Lower leg skin (tissue), 4 donors: ENCODE measurements at places on chromosomes 2 and 18.

- no peak for DNase-seq
Observed at GRCh38 chr18:24656551-24657443, 196.4 kb downstream of the HRH4 start.

GRCh38 chr2:31998731-31999383, 12.0 kb downstream of the MEMO1 start:
- no peak for DNase-seq

- no peak for DNase-seq
Observed at GRCh38 chr2:229087267-229087666, 183.8 kb downstream of the PID1 start.

DNA sequence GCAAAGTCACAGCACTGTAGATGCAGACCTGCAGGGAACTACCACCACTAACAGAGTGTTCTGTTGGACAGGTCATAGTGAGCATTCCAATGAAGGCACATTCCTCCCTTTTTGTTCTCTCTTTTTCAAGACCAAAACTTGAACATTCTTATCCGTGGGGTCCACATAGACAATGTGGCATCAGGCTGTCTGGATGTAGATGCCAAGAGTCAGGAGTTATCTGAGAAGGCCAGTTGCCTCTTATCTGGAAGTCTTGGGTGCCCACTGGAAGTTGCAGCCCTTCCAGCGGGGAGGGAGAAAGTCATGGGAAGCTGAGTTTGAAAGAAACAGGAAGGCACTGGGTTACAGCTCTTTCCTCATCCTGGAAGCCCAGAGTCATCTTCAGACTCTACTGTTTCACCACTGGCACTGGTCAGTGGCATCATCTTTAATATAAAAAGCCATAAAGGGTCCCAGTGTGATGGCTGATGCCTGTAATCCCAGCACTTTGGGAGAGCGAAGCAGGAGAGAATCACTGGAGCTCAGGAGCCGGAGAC, 61.4 kb downstream of the FAM161A start:
- no peak for DNase-seq

- DNase-seq: no peak
Observed at GRCh38 chr2:141348481-141348880, 782.3 kb downstream of the LRP1B start.

GRCh38 chr2:3246928-3247714, 130.5 kb downstream of the EIPR1 start:
- DNase-seq: no peak

- no peak for DNase-seq
Observed at GRCh38 chr18:3461704-3462103, 11.7 kb downstream of the TGIF1 start.

DNA sequence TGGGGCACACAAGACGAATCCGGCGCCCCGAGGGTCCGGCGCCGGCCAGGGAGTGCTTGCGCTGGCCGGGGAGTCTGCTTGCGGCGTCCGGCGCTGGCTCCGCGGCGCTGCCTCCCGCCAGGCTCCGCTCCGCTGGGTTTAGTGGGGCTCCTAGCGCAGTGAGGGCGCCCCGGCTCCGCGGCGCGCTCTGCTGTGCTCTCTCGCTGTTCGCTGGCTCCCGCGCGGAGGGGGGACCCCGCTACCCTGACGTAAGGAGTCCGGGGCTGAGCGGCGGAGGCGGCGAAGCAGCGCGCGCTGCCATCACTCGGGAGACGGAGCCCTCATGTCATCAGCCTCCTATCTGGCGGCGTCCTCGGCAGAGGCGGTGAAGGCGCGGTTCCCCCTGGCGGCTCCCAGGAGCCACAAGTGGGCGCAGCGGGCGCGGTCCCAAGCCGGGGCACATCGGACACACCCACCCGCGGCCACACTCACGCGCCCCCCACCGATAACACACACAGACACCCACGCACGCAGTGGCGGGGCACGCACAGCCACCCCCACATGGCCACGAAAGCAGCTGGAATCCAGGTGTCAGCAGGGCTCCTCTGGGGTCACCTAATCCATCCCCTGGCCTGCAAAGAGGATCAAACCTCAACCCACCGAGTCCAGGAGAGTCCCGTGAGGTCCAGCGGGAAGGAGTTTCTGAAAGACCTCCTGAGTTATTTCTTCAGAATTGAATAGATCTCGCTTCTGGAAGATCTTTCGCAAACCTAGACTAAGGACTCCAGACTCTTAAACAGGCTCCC, at the start of gene C1QL2:
C1QL2 (minus strand) TSS at position 189 of the 785 bp plus-strand sequence. CDS start 482 bp downstream, outside the sequence.
- no peak for DNase-seq

DNA sequence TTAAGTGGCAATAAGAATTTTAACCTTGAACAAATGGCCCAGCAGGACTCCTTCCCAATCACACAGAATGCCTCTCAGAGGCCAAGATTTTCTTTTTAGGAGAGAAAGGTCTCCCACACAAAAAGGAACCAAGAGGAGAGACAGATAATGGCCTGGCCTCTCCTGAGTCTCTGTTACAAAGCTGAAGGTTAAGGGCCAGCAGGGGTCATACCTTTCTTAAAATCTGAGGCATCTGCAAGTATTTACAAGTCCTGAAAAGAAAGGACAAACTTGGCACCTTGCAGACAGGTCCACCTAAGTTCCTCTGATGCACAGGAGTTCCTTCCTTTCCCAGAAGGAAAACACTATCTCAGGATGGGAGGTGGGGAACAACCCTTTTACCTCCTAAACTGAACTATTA, 142.3 kb downstream of the TMEM163 start:
- peak; percentile 4 for DNase-seq

GRCh38 chr2:32278478-32278853, 762 bp downstream of the YIPF4 start:
- no peak for DNase-seq

DNA sequence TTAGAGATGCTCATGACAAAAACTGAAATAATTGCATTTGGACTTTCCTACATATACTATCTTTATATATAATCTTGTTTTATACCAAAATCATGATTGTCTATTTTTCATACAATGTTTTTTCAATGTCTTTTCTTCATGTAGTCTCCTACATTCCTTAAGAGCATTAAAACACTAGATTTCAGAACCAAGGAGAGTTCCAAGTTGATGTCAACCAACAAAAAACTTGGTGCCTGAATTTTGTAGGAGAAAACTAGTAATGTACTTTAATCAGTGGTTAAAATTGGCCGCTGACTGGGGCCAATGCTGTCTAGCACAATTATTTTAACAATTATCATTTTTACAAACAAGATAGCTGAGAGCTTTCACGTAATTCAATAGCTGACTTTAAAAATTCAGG, 678.8 kb downstream of the DCC start:
- DNase-seq: no peak

GRCh38 chr18:25976554-25976953, 113.9 kb downstream of the SS18 start:
- DNase-seq: no peak

- no peak for DNase-seq
Observed at GRCh38 chr2:160606341-160606740, 112.7 kb upstream of the RBMS1 start.

GRCh38 chr2:219681694-219682300, 54.4 kb downstream of the SLC4A3 start:
- DNase-seq: peak; percentile 14

GRCh38 chr18:70578480-70578879, 289.6 kb downstream of the SOCS6 start:
- DNase-seq: no peak
